ENCODE measurements at places on chromosomes 4 and X.

- no peak for DNase-seq
Measured at GRCh38 chr4:56681853-56682525, 893 bp upstream of the HOPX start.

DNA sequence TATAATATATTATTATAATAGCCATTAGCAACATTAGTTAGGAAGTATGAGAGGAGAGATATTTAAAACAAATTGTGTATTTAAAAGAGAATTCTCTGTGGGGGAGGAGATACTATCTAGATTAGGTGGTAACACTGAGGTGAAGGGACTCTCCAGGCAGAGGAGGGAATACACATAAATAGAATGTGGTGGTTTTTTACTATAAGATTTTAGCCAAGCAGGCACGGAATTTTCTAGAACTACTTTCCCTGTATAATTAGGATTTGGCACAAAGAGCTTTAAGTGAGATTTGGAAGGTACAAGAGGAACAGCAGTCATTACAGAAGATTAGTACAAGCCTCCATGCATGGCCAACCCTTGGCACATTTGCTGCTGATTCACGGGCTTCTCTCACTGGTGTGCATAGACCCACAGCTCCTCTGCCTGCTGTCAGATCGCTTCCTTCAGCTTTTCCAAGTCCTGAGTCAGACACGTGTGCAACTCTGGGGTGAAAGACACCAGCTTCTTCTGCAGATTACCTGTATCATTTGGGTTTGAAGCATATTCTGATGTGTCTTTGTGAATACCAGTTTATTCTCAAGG is 685.5 kb downstream of the KCTD8 start:
- DNase-seq, result no peak

GRCh38 chr4:89558147-89558546 is 250.5 kb upstream of the GPRIN3 start:
- DNase-seq, result no peak

DNA sequence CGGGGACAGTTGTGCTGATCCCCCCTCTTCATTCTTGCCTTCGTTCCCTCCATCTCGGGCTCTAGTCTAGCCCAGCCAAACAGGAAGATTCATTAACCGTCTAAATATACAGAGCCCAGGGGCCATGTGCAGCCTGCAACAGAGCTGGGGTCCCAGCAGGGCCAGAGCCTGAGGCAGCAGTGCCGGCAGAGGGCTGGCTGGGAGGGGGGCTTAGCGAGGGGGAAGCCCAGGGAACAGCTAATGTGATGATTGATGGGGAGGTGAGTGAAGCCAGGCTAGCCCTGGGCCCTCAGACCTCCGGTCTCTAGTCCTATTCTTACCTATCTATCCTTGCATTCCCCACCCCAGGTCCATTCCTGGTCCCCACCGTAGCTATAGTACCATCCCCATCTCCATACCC is 22.3 kb downstream of the EFNB1 start:
- DNase-seq, result no peak

GRCh38 chrX:11562570-11562969 is 103.2 kb downstream of the ARHGAP6 start:
- DNase-seq, result no peak

DNA sequence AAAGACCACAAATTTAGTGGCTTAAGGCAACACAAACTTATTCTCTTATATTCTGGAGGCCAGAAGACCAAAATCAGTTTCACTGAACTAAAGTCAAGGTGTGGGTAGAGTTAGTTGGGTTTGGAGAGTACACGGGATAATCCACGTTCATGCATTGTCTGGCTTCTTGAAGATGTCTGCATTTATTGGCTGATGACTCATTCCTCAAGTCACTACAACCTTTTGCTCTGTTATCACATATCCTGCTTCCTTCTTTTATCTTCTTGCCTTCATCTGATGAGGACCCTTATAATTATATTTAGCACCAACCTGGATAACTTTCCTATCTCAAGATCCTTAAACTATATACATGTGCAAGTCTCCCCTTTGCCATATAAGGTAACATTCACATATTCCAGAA is 590.0 kb downstream of the FSTL5 start:
- no peak for DNase-seq

DNA sequence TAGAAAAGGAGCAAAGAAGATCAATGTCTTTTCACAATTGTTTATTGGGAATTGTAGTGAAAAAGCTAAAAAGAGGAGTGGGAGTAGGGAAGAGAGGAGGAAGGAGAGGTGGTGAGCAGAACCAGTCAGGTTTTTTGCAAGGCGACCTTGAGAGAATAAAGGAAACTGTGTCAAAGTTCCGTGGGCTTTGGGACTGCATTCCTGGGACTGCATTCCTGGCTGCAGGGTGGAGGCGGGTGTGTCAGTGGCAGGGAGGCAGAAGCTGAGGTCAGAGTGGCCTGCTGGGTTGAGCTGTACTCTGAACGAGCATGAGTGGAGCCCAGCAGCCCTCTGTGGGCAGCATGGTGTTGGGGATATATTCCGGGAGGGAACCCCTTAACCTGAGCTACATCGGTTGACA is 66.8 kb upstream of the UCP1 start:
- DNase-seq, result no peak

- no peak for DNase-seq
Measured at GRCh38 chr4:95084584-95084983, 326.8 kb downstream of the BMPR1B start.

DNA sequence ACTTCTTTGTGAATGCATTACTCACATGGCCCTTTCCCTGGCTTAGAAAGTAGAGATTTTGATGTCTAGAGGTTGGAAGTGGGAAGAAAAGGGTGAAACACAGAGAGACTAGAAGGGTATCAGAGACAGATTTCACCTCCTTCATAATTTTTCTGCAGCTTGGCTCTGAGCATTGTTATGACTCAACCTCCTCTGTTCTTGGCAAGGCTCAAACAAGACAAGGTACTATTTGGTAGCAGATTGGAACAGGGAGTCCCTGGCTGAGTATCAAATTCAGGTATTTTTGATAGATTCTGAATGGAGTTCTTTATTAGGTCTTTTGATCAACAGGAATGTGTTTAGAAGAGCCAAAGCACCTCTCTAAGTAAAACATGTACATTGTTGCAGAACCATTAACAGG is 146.3 kb upstream of the CHRDL1 start:
- DNase-seq, result no peak

DNA sequence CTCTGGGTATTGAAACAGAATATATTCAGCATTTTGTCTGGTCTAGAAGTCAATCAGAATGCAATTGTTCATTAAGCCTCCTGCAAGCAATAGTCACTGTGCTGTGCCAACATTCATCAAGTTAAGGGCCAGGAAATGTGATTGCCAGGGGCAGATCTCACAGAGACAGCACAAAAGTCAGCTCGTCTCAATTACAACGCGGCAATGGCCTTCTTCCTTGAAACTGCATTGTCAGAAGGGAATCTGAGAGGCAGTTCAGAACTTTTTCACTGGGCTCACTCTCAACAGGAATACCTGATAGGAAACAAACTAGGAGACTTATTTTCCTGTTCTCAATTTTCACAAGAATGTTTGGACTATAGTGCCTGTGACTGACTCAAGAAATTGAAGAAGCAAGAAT is 131.1 kb upstream of the NR3C2 start:
- DNase-seq, result peak; percentile 22

- no peak for DNase-seq
Measured at GRCh38 chrX:23365541-23365940, 30.9 kb downstream of the PTCHD1 start.

DNA sequence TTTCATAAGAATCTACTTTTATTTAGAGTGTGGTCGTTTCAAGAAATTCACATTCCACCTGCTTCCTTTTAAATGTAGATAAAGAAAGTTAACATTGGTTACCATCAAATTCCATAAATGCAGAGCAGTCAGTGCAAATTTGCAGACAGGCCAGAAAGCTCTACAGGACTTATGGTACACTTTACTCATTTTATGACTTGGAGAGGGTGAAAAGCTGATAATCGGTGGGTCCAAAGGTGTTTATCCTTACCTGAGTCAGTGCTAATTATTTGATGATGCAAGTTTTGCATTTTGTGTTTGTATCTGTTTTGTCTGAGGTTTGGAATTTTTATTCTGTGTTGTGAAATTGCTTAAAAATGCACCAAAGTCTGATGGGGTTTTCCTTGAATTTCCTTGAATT is 193.3 kb downstream of the PALLD start:
- no peak for DNase-seq

DNA sequence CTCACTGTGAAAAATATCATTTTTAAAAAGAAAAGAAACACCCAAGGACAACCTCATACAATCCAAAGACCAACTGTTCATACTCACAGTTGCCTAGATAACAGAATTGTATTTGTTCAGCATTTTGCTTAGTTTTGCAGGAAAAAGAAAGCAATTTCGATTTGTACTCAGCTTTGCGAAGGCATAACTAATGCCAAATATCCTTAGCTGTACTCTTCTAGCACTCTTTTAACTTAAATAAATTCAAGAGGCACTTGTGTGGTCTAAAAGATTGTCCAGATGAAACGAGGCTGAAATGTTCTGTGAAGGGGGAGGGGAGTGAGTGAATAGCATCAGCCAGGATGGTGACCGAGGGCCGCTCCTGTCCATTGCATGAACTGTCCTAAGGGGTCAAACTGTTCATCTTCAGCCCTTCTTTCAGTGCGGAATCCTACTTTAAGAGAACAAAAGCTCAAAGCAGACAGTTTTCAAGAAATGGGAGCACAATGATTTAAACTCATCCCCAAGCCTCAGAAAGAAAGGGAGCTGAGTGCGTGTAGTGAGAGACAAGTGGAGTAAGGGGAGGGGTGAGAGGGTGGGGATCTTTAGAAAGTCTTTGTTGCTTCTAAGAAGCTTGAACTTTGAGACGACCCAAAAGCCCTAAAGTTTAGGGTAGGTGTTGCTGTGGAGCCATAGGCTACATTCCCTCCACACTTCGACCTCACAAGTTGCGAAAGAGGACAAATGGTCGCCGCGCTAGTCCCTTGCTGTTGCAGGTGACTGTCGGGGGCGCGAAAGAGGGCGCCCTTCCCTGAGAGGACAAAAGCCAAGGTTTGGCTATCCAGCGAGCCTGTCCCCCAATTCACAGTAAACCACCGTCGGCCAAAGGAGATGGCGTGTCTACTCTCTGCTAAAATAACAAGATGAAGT is 4.0 kb upstream of the NEUROG2 start:
- DNase-seq, result no peak

GRCh38 chr4:156749426-156750403 is 221.9 kb downstream of the PDGFC start:
- no peak for DNase-seq

DNA sequence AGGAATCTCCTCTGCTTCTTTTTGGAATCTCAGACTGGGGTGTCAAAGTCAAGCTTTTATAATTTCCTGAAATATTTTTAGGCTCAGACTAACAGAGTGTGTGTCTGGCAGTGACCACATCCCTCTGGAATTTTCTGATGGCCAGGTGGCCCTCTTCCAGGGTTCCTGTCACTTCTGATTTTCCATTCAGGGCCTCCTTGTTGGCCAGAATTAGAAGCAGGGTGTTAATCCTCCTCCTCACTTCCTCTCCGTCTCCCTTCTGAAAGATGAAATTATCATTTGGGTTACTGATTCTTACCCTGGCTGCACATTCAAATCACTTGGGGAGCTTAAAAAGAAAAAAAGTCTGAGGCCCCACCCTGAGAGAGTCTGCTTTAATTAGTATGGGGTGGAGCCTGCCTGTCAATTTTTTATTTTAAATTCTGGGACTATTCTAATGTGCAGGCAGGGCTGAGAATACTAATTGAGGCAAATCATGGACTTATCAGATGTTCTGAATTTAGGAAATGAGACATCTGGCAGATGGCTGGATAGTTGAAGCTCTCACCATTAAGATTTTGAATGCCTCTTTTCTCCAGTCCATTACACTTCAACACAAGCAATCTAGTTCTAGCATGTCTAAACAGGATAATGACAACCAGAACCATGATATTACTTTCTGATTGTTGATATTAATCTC is 43.2 kb downstream of the HAND2 start:
- DNase-seq, result no peak

- no peak for DNase-seq
Measured at GRCh38 chr4:23455456-23456158, 434.2 kb downstream of the PPARGC1A start.

DNA sequence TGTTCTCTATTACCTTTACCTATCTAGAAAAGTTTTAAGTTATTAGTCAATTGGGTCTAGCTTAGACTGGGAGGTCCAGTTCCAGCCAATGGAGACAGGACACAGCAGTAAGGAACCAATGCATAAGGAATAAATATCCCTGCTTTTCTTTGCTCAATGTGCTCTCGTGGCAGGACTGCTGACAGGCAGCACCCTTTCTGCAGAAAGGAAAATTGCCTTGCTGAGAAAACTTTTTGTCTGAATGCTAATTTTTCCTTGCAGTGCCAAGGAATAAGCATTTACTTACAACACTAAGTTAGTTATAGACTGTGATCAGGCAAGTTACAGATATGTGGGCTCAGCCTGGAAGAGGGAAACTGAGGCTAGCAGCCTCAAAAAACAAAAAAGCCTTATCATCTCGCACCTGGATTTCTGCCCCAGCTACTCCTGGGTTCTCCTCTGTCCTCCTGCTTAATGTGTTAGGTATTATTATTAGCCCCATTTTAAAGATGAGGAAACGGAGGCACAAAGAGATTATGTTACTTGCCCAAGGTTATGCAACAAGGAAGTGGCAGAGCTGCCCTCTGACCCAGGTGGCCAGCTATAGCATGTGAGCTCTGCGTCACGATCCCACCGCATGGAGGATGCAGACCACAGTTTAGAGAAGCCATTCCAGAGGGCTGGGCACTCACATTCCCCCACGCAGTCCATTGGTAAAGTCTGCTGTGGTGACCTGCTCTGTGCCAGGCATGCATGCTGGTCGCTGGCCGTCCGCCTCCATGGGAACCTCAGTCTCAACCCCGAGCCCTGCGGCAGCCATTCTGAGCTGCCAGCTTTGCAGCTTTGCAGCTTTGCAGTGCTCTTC is 40.5 kb upstream of the C4orf50 start:
- no peak for DNase-seq

- DNase-seq, result no peak
Measured at GRCh38 chr4:41572956-41573355, 35.0 kb downstream of the LIMCH1 start.

DNA sequence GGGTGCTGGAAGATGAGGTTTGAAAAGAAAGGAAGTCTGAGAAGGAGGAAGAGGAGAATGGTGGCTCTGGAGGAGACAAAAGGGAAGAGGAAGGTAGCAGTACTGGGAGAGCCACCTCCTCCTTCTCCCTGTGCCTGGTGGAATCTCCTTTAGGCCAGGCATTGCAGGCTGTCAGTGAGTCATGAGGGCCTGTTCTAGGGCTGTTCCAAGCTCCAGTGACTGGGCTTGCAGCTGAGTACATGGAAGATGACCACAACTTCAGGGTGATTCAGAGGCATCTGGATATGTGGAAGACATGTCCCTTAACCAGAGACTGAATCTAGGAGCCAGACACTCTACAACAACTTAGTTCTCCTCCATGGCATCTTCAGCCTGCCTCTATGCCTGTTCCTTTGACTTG is 107.8 kb downstream of the EFNB1 start:
- no peak for DNase-seq

GRCh38 chr4:159281771-159282170 is 178.9 kb downstream of the RAPGEF2 start:
- no peak for DNase-seq

Measured in SK-N-MC (cell line).